ENCODE measurements at places on chromosomes 16 and 17.

- no peak for DNase-seq
Observed at GRCh38 chr16:71297341-71297634, 8.1 kb upstream of the CMTR2 start.

DNA sequence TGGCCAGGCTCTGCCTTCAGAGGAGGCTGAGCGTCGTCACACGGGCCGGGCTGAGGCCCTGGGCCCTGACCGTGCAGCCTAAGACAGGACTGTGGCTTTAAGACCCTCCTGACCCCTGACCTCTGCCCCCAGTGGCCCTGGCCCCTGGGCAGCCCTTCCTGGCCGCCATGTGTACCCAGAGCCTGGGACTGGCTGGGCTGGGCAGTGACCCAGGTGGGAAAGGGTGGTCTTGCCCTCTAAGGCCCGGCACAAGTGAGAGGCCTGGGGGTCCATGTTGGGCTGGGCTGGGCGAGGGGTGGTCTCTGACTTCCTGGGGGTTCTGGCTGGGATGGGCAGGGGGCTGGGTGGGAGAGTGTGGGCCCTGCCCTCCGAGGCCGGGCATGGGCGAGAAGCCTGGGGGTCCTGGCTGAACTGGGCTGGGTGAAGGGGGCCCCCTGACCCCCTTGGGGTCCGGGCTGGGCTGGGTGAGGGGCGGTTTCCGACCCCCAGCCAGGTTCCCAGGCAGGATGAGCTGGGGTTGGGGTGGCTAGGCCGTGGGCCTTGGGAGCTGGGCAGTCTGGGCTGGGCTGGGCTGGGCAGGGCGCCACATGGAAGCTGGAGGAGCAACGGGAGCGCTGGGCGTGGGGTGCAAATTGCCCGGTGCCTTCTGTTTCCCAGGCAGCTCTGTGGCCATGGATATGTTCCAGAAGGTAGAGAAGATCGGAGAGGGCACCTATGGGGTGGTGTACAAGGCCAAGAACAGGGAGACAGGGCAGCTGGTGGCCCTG, at the start of gene CDK3:
CDK3 (plus strand) TSS at position 101 of the 767 bp plus-strand sequence; CDS start at position 672, 571 bp downstream.
- DNase-seq: no peak

DNA sequence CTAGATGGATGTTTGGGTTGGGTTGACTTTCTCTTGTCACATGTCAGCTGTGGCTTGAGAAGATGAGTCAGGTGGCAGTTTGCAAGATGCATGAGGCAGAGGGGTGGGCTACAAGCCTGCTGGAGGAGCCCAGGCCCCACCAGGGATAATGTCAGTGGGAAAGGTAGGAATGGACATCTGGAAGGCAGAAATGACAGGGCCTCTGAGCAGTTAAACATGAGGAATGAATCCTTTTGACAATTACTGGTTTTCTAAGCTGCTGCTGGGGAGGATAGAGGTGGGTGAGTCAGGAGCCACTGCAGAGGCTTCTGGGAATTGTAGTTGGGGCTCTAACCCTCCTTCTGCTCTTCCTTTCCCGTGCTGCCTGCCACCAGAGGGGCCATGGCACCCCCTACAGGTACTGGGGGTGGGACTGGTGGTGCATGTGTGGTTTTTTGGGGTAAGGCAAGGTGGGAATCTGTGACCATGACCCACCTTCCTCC, 15.7 kb downstream of the SLC52A1 start:
- peak; percentile 60 for DNase-seq

GRCh38 chr16:1401758-1402154, 12.7 kb downstream of the UNKL start:
- no peak for DNase-seq

- no peak for DNase-seq
Observed at GRCh38 chr16:21301895-21302291, 23.8 kb upstream of the CRYM start.
